ENCODE measurements at places on chromosomes 11 and 22.

DNA sequence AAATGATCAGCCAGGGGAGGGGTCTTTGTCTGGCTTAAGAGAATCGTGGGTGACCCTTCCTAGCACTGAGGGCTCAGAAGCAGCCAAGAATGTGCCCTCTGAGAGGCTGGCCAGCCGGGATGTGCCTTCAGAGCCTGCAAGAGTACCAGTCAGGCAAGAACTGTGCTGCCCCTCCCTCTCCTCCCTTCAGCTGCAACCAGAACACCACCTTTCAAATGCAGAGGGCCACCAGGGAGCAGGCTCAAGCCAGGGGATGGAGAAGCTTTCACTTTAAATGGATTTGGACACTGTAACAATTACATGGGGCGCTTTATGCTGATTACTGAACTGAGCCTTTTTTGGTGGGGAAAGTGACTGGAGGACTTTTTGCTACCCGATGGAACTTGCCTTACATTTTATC, 44.9 kb upstream of the TENM4 start:
- DNase-seq, result no peak

DNA sequence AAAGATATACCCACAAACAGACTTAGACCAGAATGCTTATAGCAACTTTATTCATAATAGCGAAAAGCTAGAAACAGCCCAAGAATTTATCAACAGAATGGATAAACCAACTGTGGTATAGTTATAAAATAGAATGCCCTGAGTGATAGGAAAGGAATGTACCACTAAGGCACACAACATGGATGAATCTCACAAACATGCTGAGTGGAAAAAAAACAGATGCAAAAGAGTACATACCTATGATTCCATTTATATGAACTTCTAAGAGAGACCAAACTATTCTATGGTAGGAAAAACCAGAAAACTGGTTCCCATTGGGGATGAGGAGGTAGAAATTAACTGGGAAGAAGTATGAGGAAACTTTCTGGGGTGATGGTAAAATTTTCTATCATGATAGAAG, 40.4 kb upstream of the GRIK4 start:
- no peak for DNase-seq

GRCh38 chr22:31276426-31277167, 15.7 kb downstream of the PIK3IP1 start:
- no peak for DNase-seq

GRCh38 chr11:3094223-3094824, 37.1 kb upstream of the CARS1 start:
- no peak for DNase-seq

DNA sequence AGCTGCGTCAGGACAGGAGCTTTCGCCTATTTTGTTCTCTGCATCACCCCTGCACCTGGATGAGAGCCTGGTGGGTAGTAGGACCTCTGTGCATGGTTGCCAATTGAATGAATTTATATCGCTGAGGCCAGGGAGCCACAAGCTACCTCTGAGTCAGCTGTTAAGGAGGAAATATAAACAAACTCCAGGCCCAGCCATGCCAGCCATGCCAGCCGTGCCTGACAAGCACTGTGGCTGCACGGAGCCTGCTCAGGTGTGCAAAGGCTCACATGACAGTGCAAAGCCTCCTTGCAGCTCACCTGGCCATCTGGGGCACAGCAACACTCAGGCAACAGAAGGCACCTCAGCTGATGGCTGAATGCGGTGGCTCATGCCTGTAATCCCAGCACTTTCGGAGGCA, 33.7 kb upstream of the LINC01488 start:
- DNase-seq, result peak; percentile 63

DNA sequence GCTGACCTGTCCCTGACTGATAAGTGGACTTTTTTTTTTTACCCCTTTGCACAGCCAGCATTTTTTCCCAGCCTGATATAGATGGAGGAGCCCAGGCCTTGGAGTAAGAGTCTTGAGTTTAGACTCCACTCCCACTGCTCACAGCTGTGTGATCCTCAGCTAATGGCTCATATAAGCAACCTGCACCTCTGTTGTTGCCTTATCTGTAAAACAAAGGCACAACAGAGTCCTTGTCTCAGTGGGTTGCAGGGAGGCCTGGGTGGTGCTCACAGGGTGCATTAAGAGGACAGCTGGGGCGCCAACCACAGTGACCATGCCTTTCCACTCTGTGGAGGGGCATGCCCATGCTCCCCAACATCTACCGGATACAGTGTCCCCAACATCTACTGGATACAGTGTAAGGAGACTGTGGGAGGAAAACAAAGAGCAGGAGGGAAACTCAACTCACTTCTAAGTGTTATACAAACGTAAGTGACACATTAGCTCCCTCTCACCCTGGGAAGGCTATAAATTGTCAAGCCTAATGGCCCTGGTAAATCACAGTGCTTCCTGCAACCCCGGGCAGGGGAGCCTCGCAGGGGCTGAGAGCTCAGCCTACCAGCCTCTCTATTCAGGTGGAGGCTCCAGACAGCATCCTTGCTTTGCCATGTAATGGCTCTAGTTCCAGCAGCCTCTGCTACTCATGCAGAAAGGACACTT, 109.5 kb downstream of the TENM4 start:
- DNase-seq, result no peak

DNA sequence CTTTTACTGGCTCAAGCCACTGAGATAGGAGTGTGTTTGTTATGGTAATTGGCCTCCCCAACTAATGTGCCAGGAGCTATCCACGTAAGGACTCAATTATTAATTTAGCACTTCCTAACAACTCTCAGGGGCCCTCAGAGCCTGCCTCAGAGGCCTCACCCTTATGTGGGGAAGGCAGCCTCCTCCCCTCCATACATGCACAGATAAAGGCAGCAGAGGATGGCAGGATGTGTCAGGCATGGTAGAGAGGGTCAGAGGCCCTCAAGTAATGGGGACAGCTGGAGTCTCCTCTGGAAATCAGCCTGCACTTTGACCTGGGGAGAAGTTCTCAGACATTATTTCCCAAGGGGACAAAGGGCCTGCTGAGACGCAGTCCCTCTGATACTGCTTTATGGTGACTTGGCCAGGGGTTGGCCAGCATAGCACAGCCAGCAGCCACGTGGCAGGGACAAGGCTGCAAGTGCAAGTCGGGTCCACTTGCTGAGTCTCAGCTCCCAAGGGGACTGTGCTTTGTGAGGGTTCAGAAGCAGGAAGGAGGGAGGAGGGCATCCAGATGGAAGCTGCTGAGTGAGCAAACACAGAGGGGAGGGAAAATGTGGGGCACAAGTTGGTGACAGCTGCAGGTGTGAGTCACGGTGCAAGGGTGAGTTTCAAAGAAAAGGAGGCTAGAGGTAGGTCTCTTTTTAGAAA, 17.0 kb downstream of the MOGAT2 start:
- no peak for DNase-seq

DNA sequence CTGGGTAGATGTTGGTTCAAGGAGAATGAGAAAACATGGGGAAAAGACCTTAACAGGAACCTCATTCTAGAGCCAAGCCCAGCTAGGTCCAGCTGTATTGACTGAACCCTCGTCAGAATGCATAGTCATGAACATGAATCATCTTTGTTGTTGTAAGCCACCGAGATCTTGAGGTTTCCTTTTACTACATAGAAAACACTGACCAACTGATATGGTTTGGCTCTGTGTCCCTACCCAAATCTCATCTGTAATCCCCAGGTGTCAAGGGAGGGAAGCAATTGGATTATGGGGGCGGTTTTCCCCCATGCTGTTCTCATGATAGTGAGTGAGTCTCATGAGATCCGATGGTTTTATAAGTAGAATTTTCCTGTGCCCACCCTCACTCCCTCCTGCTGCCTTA, 19.4 kb upstream of the PHOX2A start:
- no peak for DNase-seq

- DNase-seq, result no peak
Observed at GRCh38 chr11:117197516-117198456, 1.4 kb upstream of the TAGLN start.

Data from H54 (cell line).